ENCODE measurements at places on chromosomes 5 and 9.

DNA sequence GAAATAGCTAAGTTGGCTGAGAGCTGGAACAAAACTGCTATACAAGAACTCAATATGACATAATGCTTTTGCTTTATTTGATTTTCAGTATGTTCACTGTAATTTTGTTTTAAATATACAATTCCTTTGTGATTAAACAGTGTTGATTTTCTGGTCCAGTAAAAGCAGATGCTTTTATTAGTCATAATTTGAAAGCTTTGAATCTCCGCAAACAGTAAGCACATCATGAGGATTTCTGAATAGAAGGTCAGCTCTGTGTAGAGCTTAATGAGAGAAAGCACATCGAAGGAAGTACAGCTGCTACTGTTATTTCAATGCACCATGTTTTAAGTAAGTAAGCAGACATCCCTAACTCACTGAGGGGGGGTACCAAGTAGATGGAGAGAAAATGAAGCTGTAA is 701.3 kb upstream of the ACO1 start:
- no peak for DNase-seq

GRCh38 chr5:141483902-141484301 is 928 bp upstream of the PCDHGC4 start:
- no peak for DNase-seq

GRCh38 chr5:55294935-55295334 is 12.6 kb downstream of the DHX29 start:
- no peak for DNase-seq

GRCh38 chr9:129282272-129282671 is 104.2 kb upstream of the IER5L start:
- DNase-seq: no peak

- no peak for DNase-seq
These were observed 1812.0 kb upstream of the CDH9 start for GRCh38 chr5:28850320-28850921.

All from endothelial cell (in vitro differentiated cells).